ENCODE measurements at places on chromosomes 12 and 14. TPM values are rescaled to one million over a fixed set of nuclear protein-coding genes. Genes with fewer than 3 reads are reported as not detected.

The MIP gene
- 0.12 TPM for polyA plus RNA-seq

The PLA2G1B gene
- not detected for polyA plus RNA-seq

The TOMM20L gene
- polyA plus RNA-seq: not detected

The BEGAIN gene
- polyA plus RNA-seq: 0.05 TPM

GRCh38 chr12:75259143-75259542 is 49.5 kb upstream of the KCNC2 start:
- no peak for DNase-seq

DNA sequence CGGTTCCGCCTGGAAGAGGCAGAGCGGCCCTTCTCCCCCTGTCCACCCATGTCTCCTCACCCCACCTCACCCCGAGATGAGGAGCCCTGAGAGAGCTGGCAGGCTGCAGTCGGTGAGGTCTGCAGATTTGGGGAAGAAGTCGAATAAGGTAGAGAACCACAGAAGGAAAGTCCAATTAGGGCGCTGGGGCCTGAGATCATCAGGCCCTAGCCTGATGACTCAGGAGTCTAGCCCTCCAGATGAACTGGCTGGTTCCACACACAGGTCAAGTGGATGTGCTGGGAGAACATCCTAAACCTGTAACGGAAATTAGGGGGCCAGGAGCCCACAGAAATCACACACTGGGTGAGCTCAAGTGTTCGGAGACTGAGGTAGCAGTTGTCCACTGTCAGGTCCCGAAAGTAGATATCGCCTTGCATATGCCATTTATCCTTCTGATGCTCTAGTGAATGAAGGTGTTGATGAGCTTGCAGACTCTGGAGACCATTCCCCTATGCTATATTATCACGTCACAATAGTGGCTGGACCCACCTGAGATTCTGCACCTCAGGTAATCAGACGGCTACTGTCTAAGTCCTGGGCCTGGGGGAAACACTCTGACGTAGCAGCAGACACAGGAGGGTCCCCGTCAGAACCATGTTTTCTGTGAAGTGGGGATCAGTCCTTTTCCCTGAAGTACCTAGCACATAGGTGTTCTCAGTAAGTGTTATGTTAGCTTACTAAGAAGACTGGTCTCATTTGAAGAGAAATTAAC is 886 bp upstream of the METTL17 start:
- DNase-seq: no peak

DNA sequence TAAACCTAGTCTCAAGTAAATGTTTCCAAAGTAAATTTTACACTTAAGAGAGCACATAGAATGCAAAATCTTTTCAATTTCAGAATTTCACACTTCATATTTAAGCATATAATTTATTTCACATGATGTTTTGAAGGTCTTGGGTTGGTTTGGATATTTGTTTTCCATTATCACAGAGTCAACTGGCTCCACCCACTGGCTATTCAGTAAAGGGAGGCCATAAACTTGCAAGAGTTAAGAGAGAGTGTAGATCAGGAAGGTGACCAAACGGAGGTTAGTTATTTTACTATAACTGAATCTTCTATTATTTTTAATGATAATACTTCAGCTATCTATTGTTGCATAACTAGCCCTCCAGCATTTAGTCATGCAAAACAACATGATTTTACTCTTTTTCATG is 6.2 kb upstream of the CPNE8 start:
- DNase-seq: no peak

DNA sequence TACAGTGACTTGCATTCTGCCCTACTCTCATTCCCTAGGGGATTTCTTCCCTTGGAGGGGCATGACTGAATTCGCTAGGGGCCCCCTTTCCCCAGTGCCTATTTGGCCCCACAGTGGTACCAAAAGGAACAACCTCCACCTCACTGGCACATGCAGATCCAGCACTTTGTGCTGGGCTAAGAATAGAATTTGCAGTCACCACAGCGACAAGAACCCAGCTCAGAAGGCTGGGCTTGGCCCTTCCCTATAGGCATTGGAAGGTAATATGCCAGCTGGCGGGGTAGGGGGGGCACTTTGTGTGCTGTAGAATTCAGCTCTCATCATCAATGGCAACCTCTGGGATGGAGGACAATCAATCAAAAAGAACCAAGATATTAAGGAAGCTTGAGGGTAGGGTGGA is 13.9 kb downstream of the BAZ2A start:
- no peak for DNase-seq

GRCh38 chr14:102690509-102691286 is 86.6 kb upstream of the TRAF3 start:
- DNase-seq: no peak

DNA sequence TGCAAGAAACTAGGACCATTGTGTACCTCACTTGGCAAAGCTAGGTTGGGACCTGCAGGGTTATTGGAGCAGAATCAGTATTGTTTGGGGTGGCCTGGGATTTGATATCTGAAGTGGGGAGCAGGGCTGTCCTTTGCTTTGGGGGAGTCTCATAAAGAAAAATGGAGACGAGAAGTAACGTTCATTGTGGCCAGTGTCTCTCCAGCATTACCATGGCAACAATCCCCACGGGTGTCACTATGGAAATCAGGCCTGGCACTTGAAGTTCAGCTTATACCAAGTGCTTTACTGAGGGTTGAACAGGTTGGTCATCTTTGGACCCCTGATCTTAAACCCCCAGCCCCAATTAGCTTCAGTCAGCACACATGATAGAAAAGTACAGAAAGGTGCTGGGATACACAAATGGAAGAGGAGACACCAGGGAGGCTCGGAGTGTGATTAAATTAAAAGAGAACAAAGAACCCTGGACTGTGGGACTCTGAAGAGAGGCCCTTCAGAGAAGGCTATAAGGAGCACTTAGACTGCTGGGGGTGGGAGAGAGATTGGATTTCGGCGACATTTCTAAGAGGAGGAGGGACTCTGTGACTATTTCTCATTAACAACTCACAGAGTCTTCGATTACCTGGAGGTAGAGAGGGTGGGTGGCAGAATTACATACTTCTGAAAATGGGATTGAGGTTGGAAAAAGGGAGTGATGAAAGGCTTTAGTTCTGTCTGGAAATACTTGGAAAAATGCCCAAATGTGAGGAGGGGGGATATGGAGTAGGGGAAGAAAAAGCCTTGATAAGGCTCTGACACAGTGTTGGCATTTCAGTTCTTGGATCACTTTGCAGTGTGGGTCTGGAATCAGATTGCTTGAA is 3.7 kb downstream of the KIF5A start:
- DNase-seq: no peak

DNA sequence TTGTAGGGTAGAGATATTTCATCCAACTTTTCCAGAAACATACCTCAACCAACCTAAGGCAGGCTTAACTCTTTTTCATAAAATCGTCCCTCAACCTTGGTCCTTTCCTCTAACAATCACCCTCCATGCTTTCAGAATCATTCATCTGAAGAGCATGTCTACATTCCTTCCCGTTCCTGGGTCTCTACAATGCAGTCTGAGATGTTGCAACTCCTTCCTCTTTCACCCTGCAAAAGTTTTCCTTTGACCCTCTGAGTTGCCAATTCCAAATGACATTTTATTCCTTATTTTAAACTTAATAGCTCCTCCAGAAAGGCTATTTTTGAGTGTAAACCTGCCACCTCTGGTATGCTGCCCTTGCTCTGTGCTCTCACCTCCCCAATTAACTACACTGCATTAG is 16.7 kb downstream of the SLC7A7 start:
- no peak for DNase-seq

DNA sequence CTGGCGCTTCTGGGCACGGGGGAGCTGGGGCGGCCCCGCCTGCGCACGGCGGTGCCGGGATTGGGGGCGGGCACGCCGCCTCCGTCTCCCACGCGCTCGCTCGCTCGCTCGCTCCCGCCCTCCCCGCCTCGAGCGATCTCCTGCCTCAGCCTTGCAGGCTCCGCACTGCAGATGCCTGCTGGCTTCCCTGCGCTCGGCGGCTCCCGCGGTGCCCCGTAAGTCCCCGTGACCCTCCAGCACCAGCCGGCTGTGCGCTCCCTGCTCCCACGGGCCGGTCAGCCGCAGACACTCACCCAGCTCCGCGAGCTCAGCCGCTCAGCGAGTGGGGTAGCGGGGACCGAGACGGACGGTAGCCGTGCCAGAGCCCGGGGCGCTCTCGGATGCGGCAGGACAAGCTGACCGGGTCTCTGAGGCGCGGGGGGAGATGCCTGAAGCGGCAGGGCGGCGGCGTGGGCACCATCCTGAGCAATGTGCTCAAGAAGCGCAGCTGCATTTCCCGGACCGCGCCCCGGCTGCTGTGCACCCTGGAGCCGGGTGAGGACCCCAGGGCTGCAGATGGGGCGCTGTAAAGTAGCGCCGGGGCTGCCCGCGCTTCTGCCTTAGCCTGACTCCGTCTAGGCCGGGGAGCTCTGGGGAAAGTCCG is at the start of gene TBC1D30:
TSS of gene TBC1D30 (plus strand) at position 148 of the 643 bp plus-strand sequence. CDS start at position 381, 233 bp downstream.
- no peak for DNase-seq

DNA sequence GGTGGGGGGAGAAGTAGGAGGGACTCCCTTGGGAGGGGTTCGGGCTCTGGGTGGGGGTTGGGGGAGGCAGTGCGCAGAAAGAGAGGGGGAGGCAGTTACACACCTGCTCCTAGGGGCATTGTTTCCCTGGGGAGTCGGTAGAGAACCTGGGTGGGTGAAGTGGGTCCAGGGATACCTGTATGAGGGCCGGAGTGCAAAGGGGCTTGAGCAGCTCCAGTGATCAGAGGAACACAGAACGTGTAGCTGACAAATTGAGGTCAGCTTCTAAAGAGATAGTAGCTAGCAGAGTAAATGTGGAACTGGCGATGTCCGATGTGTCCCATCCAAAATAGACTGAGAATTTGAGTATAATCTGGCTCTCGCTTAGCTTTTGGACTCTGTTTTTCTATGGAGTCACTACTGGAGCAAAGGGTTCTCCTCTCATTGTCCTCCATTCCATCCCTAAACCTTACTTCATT is 502 bp downstream of the SMARCD1 start:
- DNase-seq: no peak

- DNase-seq: no peak
Observed at GRCh38 chr14:64114166-64114565, 180.0 kb downstream of the ESR2 start.

DNA sequence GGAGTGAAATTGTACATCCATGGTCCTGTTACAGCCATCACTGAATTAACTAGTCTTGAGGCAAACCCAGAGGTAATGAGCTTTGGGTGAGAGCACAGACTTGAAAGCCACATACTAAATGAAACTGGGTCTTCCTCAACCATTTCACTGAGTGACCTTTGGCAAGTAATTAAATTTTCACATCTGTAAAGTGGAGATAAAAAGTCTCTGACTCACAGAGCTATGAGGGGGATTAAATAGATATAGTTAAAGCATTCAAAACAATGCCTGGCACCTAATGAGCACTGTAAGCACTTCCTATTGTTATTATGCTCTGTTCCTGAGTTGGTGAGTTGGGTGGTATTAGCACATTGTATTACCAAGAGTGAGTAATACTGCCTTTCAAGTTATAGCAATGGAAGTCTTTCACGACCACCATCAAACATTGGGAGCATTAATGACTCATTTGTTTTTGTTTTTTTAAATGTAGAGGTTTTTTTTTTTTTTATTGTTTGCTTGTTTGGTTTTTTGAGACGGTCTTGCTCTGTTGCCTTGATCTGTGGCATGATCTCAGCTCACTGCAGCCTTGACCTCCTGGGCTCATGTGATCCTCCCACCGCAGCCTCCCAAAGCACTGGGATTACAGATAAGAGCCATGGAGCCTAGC is 12.5 kb upstream of the STRN3 start:
- no peak for DNase-seq

GRCh38 chr14:96925422-96925821 is 128.2 kb downstream of the VRK1 start:
- no peak for DNase-seq

DNA sequence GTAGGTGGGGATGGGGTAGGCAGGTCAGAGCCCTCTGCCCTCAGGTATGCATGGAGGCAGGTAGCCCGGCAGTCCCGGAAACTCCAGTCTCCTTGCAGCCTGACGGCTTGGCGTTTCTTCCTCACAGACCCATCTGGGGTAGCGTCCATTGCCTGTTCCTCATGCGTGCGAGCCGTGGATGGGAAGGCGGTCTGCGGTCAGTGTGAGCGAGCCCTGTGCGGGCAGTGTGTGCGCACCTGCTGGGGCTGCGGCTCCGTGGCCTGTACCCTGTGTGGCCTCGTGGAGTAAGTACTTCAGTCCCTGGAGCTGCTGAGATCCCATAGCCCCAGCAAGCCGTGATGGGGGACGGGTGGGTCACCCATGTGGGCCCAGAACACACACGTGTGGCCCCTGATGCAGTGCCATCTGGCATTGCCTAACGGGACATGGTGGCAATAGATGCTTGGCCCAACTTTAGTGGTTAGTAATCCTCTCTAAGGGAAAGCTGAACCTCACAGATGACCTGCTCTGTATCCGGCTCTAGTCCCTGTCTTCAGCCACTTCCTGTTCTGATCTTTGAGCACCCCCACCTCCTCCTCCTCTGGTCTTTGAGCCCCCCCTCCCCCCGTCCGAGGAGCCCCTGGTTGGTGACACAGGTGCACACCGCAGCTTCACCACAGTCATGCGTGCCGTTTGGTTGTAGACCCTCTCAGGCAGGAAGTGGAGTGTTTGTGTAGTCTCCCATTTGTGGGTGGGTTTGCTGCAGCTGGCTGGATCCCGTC is 3.7 kb downstream of the SIVA1 start:
- DNase-seq: no peak

- no peak for DNase-seq
Observed at GRCh38 chr12:71576496-71576895, 87.2 kb downstream of the ZFC3H1 start.
